ENCODE measurements at places on chromosomes 4 and X.

GRCh38 chr4:37245391-37245954, 930 bp downstream of the NWD2 start:
- DNase-seq, result no peak

DNA sequence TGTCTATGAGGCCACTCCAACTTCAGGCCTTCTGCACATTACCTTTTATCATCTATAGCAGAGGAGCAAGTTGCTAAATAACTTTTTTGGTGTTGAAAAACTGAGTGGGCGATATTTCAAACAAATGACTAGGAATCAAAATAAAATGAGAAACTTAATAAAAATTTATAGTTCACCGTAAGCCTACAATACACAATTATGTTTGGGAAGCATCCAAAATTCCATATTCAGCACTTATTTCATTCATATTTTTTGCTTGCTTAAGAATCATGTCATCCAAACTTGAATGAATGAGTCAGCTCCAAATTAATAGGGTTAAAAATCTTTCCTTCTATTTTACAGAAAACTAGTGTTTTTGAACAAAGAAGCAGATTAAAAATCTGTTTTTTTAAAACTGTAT, 119.1 kb downstream of the SH3RF1 start:
- no peak for DNase-seq

DNA sequence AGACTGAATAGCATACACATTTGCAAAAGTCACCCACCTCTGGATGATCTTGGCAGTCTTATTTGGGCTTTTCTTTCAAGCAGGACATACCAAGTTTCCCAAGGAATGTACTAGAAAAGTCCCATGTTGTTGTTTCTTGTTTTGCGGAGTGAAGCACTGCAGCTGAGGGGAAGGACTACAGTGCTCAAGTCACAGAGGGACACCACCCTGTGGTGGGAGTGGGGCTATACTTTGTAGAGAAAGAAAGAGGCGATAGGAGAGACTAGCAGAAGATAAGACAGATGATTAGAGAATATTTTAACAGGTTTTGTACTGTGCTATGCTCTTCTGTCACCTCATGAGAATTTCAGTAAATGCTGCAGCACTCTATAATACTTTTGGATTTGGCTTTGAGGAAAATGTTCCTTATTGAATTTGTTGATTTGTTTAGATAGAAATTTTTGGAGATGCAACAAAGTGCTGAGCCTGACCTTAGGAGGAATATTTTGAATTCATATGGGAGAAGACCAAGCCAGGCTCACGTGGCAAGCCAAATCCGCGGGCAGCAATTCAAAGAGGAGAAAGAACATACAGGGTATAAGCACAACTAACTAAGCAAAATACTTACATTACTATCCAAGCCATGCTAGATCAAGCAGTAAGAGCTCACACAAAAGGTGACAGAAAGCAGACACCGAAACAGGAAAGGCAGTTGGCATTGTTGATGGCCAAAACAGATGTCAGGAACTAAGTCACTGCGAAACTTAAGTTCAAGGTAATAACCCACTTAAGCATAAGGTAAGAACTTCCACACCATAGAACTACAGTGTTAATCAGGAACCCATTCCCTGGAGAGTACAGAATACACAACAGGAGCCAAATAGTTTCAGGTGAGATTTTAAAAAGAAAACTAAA, 280.3 kb upstream of the INTU start:
- no peak for DNase-seq

GRCh38 chr4:8146157-8146556, 12.5 kb downstream of the ABLIM2 start:
- DNase-seq, result no peak

- no peak for DNase-seq
Observed at GRCh38 chr4:118743867-118744266, 58.7 kb downstream of the METTL14 start.

- no peak for DNase-seq
Observed at GRCh38 chr4:88600176-88600838, 8.0 kb downstream of the HERC3 start.

- no peak for DNase-seq
Observed at GRCh38 chr4:15749001-15749400, 29.1 kb upstream of the CD38 start.

- no peak for DNase-seq
Observed at GRCh38 chrX:122940199-122940598, 243.9 kb upstream of the GRIA3 start.

DNA sequence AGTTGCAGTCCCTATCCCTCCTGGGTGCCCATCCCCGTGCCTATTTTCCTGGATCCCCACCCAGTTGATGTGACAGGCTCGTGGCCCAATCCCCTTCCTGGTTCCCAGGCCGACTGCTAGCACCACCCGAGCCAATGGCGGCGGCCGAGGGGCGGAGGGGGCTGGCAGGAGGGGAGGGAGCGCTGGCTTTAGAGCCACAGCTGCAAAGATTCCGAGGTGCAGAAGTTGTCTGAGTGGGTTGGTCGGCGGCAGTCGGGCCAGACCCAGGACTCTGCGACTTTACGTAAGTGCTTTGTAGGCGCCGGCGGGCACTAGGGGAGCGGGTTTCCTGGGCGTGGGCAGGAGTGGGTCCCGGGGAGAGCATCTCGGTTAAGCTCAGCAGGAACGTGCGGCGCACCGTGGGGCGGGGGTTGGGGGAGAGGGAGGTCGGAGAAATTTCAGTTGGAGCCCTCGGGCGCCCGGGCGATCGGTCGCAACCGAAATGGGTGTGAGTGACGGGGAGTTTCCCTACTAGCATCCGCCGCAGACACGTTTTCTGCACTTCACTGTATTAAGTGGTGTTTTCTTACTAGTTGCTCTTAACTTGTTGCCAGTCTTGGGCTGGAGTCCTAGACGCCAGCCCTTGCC, at the start of gene PLS3:
Gene PLS3, plus strand, starts transcription at position 197 of the 627 bp plus-strand sequence. CDS start 49,077 bp downstream, outside the sequence.
- DNase-seq, result no peak

DNA sequence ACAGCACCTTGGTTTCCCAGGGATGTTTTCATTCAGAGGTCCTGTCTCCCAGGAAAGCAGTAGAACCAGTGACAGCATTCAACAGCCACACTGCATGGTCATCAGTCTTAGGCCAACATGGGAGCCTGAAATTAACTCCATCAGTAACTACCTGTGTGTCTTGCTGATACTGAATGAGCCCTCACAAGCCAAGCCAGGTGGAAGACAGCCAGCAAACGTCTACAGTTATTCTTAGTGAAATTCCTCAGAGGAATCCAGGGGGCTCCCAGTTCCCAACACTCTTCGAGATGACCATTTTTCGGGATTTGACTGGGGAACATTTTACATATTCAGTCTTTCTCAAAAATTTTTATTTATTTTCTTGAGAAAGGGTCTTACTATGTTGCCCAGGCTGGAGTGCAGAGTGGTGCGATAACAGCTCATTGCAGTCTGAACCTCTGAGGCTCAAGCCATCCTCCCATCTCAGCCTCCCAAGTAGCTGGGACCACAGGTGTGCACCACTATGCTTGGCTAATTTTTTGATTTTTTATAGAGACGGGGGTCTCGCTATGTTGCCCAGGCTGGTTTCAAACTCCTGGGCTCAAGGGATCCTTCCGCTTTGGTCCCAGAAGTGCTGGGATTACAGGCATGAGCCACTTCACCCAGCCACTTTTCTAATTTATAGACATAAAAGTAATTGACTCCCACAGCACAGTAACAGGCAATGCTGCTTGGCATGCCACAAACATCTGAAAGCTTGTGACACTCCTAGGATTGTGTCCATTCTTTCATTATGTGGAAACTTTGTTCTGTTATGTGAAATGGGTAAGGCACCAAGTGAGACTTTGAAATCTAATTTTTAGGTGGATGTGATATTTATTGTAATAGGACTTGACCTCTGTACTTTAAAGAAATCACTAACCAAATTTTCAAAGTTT, 116.9 kb downstream of the SOWAHB start:
- no peak for DNase-seq

DNA sequence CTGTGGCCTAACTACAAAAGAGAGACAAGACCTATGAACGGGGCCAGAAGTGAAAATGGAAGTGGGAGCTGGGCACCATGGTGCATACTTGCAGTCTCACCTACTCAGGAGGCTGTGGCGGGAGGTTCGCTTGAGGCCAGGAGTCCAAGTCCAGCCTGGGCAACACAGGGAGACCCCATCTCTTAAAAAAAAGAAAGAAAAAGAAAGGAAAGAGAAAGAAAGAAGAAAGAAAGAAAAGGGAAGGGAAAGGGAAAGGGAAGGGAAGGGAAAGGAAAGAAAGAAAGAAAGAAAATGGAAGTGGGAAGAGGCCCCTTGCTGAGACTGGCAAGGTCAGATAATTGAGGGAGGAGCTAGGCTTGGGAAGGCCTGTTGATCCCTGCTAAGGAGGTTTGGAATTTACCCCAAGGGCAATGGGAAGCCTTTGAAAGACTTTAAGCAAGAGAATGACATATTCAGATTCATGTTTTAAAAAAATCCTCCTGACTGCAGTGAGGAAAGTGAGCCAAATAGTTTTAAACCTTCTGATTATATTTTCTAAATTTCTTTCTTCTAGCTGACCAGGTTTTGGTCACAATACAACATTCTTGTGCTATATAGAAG, 17.7 kb upstream of the HERC5 start:
- no peak for DNase-seq

DNA sequence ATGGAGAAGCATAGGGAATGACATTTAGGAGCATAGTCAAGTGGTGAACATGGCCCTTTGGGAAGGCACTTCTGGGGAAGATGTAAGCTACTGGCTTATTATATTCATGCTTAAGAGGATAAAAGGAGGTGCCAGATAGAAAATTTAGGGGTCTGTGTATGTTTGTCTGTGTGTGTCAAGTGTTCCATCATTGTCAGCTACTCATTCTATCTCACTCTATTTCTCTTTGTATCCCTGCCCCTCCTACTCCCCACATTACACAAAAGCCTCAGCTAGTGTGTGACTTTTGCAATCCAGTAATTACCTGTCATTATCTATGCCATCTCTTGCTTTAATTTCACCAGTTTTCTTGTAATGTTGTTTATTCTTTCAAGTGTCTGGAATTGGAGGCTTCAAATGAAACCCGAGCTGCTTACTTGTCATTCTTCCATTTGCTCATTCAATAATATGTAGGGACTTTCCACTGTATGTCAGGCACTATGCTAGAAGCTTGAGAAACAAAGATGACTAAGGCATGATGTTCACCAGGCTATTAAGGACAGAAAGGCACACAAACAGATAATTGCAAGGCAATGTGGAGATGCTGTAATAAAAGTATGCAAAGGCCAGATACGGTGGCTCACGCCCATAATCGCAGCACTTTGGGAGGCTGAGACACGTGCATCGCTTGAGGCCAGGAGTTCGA, 229.8 kb upstream of the TEX13C start:
- DNase-seq, result no peak

- DNase-seq, result no peak
Observed at GRCh38 chr4:37438564-37439279, 194.2 kb downstream of the NWD2 start.

GRCh38 chr4:75662626-75663025, 10.6 kb downstream of the G3BP2 start:
- no peak for DNase-seq

GRCh38 chrX:42149765-42150164, 226.4 kb upstream of the CASK start:
- no peak for DNase-seq

- no peak for DNase-seq
Observed at GRCh38 chr4:124686279-124686678, 26.3 kb downstream of the ANKRD50 start.

- no peak for DNase-seq
Observed at GRCh38 chr4:70935038-70935695, 33.0 kb downstream of the MOB1B start.

GRCh38 chrX:41240509-41240908, 93.5 kb upstream of the DDX3X start:
- DNase-seq, result no peak

DNA sequence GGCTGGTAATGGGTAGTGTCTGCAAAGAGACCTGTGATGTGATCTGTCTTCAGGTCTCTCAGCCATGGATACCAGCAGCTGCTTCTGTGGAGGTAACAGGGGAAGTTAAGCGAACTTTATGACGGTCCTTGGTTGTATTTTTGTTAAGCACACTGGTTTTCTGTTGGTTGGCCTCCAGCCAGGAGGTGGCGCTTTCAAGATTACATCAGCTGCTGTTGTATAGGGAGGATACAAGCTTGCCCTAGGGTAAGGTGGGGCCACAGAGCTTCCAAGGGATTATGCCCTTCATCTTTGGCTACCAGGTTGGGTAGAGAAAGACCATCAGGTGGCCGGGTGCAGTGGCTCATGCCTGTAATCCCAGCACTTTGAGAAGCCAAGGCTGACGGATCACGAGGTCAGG, 834.2 kb upstream of the GALNTL6 start:
- no peak for DNase-seq

DNA sequence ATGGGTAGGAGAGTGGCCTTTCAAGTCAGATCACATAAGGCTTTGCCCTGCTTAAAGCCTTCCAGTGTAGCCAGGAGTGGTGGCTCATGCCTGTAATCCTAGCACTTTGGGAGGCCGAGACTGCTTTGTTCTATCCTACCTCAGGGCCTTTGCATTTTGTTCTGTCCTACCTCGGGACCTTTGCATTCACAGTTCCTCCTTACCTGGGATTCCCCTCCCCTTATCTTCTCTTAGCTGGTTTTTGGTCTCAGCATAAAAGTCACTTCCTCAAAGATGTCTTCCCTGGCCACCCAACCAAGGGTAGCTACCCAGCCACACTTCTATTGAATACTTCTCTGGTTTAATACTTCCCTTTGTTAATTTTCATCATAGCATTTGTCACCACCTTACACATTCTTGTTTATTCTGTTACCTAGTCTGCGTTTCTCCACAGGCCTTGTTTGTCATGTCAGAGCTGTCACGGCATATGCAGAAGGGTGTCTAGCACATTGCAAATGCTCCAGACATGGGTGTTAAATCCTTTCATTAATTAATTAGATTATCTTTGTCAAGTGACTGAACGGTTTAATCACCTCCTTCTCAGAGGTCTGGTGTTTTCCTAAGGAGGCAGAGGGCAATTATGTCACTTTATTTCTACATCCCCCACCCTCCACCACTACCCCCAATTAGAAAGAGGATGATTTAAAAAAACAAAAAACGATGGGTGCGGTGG, 11.3 kb upstream of the SETD7 start:
- no peak for DNase-seq

DNA sequence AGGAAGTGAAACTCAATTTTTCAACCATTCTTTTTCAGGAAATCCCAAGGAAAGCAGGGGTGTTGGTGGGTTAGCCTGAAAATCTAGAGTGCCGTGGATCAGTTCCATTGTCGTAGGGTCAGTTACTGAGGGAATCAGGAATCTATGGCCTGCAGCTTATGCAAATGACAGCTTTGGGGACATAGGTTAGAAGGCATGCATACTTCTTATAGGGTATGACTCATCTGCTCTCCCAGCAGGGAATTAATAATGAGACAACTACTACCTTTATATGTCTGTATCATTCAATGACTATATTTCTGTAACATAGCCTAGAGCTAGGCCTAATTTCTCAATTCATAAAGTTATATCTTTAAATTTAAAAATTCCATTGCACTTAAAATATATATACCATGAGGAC, 36.6 kb downstream of the ZNF41 start:
- no peak for DNase-seq

- no peak for DNase-seq
Observed at GRCh38 chr4:101135371-101136010, 211.8 kb downstream of the PPP3CA start.

- DNase-seq, result no peak
Observed at GRCh38 chr4:152713951-152714705, 34.3 kb upstream of the TMEM154 start.

All from T-helper 9 cell (primary cell).